ENCODE measurements at places on chromosomes 2 and 18.

DNA sequence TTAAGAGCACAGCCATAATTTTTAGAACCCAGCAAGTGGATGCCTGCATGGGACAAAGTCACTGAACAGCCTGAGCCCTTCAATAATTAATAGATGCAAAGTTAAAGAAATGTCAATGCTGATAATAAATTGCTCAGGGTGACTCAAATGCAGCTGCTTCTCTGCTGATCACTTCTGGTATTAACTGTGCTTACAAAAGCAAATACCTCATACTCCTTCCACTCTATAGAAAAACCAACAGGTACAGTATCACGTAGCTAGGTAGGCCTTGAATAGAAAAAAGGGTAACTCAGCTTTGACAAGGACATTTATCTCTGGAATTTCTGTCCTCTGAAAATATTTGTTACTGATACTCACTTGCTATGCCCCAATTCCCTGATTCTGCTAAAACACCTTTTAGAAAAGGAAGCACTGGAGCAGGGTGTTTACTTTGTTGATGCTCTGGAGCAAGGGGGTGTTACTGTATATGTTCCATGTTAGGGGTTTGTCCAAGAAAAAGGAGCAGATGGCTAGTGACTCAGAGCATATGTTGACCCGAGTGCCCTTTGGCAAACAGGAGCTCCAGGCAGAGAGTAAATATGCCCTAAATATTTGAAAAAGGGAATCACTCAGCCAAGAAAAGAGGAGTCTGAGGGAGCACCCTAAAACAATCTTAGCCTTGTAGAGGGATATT, 59.1 kb upstream of the RTN4 start:
- peak; percentile 66 for DNase-seq

DNA sequence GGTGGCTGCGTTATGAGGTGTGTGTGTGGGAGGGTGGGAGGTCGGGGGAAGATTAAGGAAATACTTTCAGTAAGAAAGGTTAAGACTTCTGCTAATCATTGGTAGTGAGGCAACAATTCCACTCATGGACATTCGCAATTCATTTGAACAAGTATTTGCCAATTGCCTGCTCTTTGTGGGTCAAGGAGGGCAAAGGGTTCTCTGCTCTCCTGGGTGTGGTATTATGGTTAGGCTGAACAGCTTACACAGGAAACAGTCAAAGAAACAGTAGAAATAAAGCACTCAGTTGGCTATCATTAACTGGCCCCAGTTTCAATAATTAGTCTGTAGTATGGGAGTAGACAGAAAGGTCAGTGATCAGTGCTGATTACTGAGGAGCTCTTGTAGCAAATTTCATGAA, 357.0 kb upstream of the FANCL start:
- no peak for DNase-seq

GRCh38 chr2:1617425-1618021, 126.8 kb downstream of the PXDN start:
- no peak for DNase-seq

- DNase-seq = peak; percentile 38
Measured at GRCh38 chr2:134268265-134268664, 14.4 kb downstream of the MGAT5 start.

DNA sequence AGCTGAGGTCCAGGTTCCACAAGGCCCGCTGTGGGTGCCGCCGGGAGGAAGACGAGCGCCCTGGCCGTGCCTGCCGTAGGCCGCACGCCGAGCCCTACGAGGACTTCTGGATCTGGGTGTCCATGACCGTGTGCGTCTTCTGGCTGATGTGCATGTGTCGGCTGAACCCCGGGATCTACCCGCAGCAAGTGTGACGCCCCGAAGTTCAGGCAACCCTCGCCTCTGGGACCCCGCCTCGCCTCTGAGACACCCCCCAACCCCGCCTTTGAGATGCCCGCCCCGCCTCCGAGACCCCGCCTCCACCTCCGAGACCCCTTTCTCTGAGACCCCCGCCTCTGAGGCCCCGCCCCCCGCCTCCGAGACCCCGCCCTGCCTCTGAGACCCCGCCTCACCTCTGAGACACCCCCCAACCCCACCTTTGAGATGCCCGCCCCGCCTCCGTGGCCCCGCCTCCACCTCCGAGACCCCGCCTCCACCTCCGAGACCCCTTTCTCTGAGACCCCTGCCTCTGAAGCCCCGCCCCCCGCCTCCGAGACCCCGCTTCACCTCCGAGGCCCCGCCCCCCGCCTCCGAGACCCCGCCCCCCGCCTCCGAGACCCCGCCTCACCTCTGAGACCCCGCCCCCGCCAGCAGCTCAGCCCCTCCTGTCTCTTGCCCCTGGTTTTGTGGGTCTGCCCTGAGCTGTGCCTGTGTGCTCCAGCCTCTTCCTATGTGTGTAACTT, 3.7 kb downstream of the RTP5 start:
- no peak for DNase-seq

GRCh38 chr18:48074929-48075706, 144.7 kb upstream of the SMAD2 start:
- DNase-seq = no peak

DNA sequence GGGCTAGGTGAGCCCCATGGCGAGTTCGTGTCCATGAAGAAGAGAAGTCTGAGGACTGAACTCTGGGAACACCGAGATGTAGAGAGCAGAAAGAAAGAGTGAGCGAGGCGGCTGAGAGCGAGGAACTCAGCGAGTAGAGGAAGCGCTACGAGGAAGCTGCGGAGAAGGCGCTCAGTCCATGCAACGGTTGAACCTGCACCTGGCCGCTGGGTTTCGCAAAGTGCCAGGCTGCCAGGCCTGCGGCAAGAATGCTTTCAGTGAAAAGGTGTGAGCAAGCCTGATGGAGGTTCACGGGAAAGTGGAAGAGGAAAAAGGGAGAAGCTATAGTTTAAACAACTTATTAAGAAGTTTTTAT, 251.0 kb upstream of the TMEM200C start:
- DNase-seq = no peak

DNA sequence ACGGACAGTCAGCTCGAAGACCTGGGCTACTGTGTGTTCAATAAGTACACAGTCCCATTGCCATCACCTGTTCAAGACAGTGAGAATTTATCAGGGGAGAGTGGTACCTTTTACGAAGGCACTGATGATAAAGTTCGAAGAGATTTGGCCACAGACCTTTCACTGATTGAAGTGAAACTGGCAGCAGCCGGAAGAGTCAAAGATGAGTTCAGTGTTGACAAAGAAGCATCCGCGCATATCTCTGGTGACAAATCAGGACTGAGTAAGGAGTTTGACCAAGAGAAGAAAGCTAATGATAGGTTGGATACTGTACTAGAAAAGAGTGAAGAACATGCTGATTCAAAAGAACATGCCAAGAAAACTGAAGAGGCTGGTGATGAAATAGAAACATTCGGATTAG, 76.9 kb upstream of the UNC80 start:
- no peak for DNase-seq

- peak; percentile 76 for DNase-seq
Measured at GRCh38 chr18:21316296-21316695, 74.3 kb downstream of the GREB1L start.

DNA sequence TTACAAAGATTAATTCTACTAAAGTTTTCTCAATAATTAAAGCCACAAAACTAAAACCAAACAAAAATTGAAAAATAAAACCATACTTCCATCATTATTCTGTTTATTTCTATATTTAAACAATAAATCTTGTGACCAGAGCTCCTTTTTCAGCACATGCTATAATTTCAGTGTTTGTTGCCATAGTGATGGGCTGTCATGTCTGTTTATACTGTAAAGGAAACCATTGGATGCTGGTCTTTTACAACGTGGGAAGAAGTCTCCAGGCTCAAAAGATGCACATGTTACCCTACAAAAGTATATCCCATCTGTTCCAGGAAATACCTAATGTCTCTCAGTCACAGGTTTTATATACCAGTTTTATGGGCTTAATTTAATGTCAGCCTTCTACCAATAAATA, 100.1 kb upstream of the MC2R start:
- no peak for DNase-seq

DNA sequence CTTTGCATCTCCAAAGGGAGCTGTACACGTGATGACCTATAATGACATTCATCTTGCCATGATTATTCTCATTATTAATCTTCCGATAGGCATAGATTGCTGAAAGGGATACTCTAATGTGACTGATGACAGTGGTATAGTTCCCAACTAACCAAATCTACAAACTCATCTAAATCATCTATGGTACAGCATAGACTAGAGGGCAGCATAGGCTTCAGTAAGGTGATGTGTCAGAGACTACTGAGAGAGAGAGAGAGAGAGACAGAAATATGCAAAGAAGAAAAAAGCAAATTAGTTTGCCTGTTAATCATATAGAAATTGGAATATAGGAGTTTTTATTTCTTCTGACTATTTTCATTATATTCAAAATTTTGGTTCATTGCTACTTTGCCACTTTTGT, 89.3 kb downstream of the CSRNP3 start:
- no peak for DNase-seq

DNA sequence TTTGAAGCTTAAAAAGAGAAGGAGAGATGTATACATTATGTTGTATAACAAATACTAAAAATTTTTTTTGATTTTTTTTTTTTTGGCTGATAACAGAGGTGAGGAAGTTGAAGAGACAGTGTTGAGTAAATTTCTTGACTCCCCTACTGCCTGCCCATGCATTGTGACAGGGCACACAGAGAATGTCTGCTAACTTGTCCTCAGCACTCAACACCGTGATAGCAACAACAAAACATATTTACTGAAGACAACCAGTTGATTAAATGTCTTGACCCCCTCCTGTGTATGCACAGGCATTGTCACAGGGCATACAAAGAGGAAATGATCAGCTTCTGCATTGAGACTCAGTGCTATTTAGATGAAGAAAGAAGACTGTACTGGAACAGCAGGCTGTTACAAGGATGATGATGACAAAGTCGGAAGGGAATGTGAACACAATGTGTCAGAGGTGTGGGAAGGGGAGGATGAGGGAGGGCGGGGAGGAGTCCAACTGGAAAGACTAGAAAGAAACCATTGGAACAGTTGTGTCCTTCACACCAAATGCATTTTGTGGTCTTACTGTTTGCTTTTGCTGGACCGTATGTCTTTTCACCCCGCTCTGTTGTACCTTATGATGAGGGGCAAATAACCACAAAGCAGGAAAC, 89.5 kb downstream of the CERS6 start:
- DNase-seq = peak; percentile 96

- no peak for DNase-seq
Measured at GRCh38 chr2:58739033-58739432, 497.9 kb upstream of the FANCL start.

DNA sequence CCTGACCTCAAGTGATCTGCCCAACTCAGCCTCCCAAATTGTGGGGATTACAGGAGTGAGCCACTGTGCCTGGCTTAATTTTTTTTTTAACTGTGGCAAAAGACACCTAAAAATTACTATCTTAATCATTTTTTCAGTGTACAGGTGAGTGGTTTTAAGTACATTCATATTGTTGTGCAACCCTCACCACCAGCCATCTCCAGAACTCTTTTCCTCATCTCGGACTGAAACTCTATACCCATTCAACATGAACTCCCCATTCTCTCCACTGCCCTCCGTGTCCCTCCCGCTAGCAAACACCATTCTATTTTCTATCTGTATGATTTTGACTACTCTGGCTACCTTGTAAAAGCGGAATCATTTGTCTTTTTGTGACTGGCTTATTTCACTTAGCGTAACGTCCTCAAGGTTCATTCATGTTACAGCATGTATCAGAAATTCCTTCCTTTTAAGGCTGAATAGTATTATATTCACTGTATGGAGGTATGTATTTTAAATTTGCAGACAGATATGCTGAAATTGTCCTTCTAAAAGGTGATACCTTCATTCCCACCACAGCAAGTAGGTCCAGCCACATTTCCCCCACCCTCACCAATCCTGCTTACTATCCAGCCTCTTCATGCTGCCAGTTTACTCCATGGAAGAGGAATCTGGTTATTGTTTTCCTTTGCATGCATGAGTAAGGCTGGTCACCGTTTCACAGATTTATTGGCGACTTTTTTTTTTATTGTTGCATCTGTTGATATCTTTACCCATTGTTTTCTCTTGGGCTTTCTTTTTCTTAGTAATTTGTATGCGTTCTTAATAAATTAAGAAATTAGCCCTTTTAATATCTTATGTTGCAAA, 40.6 kb upstream of the ANXA4 start:
- DNase-seq = no peak

DNA sequence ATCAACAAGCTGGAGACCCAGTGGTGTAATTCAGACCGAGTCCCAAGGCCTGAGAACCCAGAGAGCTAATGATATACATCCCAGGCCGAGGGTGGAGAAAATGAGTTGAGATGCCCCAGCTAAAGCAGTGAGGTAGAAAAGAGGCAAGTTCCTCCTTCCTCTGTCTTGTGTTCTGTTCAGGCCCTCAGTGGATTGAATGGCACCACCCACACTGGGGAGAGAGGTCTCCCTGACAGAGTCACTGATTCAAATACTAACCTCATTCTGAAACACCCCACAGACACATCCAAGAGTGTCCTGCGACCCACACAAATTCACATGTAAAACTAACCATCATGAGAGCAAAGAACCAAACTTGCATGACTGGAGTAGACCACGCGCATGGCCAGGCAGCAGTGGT, 215.3 kb downstream of the ANAPC1 start:
- DNase-seq = no peak

GRCh38 chr2:176121190-176122051, 1.1 kb upstream of the HOXD9 start:
- DNase-seq = no peak

- DNase-seq = no peak
Measured at GRCh38 chr2:8477552-8478470, 204.0 kb upstream of the ID2 start.

GRCh38 chr2:110994250-110994961, 126.3 kb upstream of the BCL2L11 start:
- DNase-seq = no peak

- no peak for DNase-seq
Measured at GRCh38 chr2:206979922-206980321, 40.6 kb downstream of the CPO start.

GRCh38 chr2:191618786-191619185, 59.1 kb upstream of the NABP1 start:
- peak; percentile 51 for DNase-seq

- DNase-seq = peak; percentile 45
Measured at GRCh38 chr2:219308142-219309101, 779 bp downstream of the PTPRN start.

DNA sequence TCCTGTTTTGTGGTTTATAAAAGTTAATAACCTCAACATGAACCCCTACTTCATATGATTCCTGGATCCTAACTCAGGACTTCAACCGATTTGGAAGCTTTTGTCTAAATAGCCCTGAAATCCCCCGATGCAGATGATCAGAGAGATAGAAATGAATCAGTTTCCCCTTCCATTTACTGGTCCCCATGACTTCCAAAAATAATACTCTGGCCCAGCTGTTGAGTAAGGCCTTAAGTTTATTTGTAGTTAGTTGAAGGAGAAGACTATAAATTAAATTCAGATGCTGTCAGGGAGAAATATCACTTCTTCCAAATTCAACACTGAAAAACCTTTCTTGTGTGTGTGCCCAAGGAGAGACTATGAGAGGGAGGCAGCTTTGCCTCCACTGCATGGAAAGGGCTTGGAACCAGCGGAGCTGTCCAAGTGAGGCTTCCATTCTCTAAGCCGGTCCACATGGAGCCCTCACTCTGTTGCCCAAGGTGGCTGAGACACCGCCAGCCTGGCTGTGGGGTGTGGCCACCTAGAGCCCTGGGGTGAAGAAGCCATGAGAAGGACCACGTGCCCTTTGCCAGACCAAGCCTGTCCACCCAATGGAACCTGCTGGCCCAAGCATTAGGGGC, 53.6 kb downstream of the PIEZO2 start:
- DNase-seq = no peak
